ENCODE measurements at places on chromosomes 4 and X. TPM values are rescaled to one million over a fixed set of nuclear protein-coding genes. Genes with fewer than 3 reads are reported as not detected.

- no peak for DNase-seq
Measured at GRCh38 chrX:132786217-132786616, 172.2 kb downstream of the HS6ST2 start.

GRCh38 chr4:54228056-54228527 is 1.0 kb upstream of the PDGFRA start:
- DNase-seq: no peak

DNA sequence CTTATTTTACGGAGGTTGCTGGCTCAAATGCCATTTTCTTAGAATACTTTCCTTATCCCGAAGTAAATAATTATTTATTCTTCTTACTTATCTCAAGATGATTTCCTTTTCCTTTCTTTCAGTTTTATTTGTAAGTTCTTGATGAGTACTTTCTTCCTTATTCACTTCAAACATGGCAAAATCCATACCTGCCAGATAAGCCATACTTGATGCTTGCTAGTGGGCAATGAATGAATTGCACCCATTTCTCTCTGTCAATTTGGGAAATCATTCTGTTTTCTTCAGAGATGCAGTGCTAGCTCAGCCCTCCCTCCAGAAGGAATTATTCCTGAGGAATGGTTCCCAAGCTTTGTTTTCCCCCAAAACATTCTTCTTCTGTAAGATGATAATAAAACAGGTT is 598.3 kb downstream of the SPRY1 start:
- DNase-seq: no peak

DNA sequence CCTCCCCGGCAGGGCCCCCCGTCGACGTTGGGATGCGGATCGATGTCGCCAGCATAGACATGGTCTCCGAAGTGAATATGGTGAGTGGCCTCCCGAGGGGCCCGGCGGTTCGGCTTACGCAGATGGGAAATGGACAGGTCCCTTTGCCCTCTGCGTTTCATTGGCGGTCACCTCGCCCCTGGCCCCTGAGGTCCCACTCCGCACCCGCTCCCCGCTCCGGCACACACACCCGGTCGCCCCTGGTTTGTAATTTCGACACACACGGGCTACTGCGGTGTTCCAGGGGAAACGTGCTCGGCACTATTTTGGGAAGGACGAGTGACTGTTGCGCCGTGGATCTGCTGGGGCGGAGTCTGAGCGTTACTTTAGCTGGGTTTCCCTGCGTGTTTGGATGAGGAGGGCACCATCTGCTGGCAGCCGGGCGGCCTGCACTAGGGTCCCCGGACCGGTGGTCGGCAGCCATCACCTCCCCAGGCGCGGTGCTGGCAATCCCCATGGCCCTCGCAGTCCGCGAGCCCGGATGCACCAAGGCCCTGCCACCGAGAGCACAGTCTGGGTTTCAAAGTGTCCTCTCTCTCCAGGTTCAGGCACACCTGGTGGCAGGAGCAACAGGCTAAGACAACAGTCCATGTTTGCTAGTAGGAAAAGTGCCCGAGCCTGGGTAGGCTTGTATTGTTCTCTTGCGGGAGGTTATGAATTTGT is 1.2 kb downstream of the GABRB1 start:
- peak; percentile 44 for DNase-seq

DNA sequence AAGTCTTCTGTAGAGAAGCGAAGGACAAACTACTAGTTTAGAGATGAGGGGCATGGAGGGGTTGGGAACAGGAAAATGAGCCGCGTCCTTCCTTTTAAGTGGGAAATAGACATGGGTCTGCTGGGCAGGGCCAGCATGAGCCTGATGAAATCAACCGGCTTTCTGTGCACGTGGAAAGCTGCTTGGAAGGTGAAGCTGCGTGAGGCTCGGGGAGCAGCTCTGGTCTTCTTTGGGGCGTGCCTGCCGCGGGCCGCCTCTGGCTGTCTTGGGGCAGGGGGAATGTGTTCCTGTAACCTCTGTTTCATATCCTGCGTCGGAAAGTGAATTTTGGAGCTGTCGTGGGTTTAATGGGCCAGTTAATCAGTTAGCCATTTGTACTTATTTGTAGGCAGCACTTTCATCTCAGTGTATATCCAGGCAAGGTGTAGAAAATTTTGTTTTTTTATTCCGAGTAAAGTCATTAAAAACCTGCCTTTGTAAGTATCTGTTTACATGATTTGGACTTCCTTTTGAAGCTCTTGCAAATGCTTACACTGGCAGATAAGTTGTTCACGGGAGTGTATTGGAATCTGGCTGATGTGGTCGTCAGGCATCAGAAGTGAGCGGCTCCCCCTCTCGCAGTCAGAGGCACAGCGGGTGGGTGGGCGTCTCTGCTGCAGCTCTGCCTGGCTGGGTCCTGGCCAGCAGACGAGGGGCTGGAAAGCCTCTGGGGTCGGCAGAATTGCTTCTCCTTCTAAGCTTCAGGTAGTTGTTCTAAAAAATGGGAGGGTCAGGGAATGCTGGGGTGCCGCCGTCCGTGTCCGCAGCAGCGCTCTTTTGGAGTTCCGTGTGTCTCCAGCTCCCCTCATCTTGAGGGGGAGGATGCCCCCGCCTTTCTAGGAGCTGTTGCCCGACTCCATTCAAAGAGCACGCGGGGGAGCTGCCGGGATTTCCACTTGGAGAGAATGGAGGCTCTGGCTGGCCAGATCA is 70.5 kb upstream of the HGFAC start:
- no peak for DNase-seq

IL2RG gene
- 197 TPM for total RNA-seq

GPR143 gene
- total RNA-seq: not detected

Measured in CD8-positive, alpha-beta T cell (primary cell).